ENCODE measurements at places on chromosomes 1 and 21. TPM values are rescaled to one million over a fixed set of nuclear protein-coding genes. Genes with fewer than 3 reads are reported as not detected.

DNA sequence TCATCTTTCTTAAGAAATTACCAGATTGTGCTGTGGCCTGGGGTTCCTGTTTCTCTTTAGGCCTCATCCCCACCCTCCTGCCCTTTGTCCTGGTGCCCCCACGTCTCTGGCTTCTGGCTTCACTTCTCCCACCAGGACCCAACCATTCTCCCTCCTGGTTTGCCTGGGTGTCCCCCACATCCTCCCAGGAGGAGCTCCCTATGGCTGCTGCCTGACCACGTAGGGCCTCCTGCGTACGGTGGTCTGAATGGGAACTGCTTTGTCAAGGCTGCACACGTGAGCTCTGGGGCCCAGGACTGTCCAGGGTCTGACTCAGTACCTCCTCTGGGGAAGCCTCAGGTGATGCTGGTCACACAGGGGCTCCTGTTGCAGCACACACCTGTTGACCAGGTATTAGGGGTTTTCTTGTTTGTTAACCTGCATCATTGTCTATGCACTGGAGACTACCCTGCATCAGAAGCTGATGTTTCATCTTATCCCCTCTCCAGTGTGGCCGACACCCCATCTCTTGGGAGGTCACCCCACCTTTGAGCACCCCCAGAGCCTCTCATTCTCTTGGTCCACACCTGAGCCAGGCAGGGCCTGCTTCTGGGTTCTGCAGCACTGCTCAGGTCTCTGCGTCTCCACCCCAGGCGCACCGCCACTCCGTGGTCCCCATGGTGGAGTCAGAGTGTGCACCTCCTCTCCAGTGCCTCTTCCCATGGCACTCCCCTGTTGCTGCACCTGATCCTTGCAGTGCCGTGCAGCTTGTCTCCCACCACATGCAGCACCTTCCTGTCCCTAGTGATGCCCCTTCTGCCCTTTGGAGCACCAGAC, 65.8 kb downstream of the S100B start:
- DNase-seq = no peak

The CD84 gene
- not detected for total RNA-seq

- no peak for DNase-seq
Observed at GRCh38 chr1:234941321-234942011, 187.2 kb downstream of the TOMM20 start.

The MTARC2 gene
- total RNA-seq = 17.7 TPM

GRCh38 chr1:203084588-203085527, 954 bp downstream of the MYOG start:
- DNase-seq = peak; percentile 42

DNA sequence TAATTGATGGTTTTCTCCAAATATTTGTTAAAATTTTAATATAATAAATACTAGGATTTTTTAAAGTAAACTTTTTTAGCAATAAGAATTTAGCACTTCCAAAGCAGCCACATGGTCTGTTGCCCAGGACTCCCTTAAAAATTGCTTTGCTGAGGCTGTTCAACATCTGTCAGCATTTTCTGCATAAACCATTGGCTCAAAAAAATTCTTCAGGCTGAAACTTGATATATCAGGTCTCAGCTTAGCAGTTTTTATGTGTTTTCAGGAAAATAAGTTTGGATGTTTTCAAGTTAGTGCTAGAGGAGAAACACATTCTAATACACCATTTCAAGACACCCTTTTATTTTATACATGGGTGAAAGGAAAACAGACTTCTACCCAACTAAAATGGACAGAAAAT, 69.1 kb upstream of the C1orf105 start:
- DNase-seq = no peak

DNA sequence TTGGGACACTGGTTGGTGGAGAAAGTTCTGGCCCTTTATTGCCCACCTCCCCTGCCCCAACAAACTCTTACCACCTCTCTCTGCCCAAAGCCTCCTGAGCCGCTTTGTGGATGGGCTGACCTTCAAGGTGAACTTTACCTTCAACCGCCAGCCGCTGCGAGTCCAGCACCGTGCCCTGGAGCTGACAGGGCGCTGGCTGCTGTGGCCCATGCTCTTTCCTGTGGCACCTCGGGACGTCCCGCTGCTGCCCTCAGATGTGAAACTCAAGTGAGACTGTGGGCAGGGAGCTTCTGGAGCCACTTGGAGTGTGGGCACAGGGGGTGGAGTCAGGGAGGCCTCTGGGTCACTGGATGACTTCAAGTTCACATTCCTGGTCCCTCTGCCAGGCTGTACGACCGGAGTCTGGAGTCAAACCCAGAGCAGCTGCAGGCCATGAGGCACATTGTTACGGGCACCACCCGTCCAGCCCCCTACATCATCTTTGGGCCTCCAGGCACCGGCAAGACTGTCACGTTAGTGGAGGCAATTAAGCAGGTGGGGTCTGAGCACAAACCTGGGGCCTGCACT, 12.5 kb downstream of the RHOC start:
- no peak for DNase-seq

GRCh38 chr1:65001231-65001792, 35.0 kb upstream of the JAK1 start:
- DNase-seq = no peak

- DNase-seq = no peak
Observed at GRCh38 chr21:41614511-41614910, 106.6 kb upstream of the TMPRSS2 start.

DNA sequence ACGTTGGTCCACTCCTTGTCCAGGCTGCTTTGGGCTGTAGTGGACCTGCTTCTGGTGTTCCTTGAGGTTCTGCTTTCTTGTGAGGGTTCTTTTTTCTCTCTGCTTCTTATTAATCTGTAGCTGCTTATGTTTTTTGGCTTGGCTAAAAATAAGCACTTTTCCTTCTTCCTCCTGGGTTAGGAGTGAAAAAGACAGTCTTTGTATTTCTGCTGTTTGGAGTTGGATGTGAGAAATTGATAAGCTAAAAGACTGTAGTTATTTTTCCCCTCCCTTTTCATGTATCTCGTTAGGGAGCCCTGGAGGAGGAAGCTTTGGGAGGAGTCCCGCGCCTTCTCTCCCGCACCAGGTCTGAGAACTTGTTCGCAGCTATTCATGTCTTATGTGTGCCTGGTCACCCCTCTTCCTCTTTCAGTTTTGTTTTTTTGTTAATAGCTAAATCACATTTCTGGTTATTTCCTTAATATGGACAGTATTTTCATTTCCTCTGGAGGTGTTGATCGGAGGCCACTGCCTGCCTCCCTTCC, 79.0 kb downstream of the GALNT2 start:
- DNase-seq = no peak

The OR2L5 gene
- total RNA-seq = 0.07 TPM

The NPPA gene
- not detected for total RNA-seq

DNA sequence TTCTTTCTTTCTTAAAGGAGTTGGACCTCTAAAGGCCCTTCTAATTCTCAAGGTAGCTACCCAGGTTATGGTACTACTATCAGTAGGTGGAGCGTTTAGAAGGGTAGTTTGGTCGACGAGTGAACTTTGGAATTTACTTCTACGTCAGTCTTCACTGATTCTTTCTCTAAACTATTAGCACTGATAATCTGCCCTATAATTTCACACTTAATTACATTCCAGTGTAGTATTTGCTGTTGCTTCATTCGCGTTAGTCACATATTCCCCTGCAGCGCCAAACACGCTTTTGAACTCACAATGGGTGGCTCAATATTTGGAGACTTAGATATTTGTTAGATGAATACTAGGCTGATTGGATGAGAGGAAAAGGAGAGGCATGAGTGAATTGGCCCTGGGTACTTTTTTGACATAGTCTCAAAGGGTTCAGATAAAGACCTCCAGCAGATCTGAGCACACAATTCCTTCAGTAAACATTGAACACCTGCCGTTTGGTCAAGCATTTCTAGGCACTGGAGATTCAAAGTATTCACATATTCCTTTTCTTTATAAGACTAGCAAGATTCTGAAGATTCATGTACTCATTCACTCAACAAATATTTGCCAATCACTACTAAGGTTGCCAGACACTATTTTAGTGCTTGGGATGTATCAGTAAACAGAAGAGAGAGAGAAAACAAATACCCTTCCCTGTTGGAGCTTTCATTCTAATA, 929 bp upstream of the FOXJ3 start:
- peak; percentile 56 for DNase-seq

DNA sequence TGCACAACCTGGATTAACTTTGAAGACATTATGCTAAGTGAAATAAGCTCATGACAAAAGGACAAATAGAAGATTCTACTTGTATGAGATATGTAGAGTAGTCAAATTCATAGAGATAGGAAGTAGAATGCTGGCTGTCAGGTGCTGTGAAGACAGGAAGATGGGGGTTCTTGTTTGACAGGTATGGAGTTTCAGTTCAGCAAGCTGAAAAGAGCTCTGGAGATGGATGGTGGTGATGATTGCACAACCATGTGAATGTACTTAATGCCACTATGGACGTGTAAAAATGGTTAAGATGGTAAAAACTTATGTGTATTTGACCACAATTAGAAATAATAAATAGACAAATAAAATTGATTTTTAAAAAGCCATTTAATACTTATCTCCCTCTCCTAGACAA, 169.8 kb upstream of the DUSP10 start:
- DNase-seq = no peak

All from PC-3 (cell line).